Activated CD4-positive, alpha-beta T cell treated with anti-CD3 and anti-CD28 coated beads, Interleukin-2, amount 50 U/mL, for 4 hours (primary cell): ENCODE measurements at places on chromosomes 2 and 18.

- DNase-seq, result no peak
Observed at GRCh38 chr2:113980946-113981345, 91.1 kb downstream of the ACTR3 start.

DNA sequence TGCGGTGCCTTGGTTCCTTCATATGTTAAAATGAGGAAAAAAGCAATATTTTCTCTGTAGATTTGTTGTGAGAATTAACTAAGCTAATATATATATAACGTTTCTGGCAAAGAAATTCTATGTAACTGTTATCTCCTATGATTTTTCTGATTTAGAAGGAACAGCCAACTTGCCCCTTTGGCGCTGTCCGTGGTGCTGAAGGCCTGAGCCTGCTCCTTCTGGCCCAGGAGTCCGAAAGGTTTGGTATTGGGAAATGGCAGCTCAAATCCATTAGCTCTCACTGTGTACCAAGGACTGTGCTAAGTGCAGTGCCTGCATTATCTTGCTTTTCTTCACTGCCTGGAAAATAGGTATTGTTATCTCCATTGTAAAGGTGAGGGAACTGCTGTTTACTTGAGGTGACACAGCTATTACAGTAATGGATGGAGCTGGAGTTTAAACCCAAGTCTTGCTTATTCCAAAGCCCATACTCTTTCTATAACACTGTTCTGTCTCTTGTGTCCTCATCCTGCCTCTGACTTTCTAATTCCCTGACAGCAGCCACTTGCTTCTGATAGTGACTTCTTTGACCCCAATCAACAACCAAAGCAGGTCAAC is 52.2 kb downstream of the C1QL2 start:
- DNase-seq, result peak; percentile 7

GRCh38 chr18:34723143-34723542 is 13.0 kb downstream of the DTNA start:
- DNase-seq, result no peak

- DNase-seq, result no peak
Observed at GRCh38 chr2:223363085-223363484, 239.1 kb downstream of the SCG2 start.

GRCh38 chr2:233706720-233707119 is 6.0 kb upstream of the UGT1A5 start:
- DNase-seq, result no peak

DNA sequence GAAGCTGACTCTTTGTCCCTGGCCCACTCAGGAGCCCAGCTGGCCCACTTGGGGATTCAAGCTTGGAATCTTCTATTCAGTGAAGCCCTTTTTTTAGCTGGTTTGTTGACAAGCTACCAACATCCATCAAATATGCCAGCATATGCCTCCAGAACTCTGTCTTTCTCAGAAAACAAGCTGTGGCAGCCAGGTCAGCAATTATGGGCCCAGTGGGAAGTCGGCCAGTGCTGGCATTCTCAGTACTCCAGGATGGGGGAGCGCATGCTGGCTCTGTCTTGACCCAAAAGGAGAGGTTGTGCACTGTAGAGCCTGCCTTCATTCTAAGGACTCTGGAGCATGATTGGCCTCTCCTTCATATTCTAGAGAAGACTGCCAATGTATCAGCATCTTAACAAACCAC is 401.5 kb downstream of the CNTNAP5 start:
- no peak for DNase-seq

DNA sequence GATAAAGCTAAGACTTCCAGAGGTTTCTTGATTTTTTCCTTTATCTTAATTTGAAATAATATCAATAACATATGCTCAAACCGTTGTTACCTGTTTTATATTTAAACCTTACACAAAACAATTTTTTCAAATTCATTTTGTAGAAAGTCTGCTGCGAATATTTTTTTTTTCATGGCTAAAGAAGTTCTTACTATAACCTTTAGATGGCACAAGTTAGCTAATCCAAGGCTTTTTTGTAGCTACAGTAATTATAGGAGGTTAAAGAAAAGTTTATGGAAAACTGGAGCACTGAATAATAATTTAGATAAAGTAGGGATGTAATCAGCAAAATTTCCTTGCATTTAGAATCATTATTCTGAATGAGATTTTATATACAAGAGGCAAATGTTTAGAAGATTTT is 78.0 kb upstream of the PNPT1 start:
- no peak for DNase-seq

DNA sequence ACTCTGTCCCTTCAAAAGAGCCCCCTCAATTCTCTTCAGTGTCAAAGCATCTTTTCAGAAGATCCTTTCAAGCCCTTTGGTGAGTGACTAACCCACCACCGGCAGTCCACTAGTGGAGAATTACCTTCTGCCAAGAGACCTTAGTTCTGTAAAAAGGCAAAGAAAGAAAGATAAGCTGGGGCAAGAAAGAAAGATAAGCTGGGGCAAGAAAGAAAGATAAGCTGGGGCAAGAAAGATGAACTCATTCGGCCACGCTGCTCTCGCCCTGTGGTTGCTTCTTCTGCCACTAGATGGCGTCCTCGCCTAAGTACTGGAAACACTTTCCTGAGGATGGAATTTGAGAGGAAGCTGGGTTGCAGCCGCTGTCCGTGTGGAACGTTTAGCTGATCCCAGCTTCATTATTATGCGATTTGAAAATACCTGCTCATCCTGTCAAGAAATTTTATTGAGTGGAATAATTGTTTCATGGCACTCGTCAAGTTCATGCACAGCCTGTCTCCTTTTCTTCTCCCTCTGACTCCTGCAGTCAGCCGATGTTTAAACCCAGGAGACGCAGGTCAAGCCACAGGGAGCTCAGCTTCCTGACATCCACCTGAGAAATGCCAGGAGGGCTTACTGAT is 17.3 kb upstream of the ANXA4 start:
- peak; percentile 80 for DNase-seq

DNA sequence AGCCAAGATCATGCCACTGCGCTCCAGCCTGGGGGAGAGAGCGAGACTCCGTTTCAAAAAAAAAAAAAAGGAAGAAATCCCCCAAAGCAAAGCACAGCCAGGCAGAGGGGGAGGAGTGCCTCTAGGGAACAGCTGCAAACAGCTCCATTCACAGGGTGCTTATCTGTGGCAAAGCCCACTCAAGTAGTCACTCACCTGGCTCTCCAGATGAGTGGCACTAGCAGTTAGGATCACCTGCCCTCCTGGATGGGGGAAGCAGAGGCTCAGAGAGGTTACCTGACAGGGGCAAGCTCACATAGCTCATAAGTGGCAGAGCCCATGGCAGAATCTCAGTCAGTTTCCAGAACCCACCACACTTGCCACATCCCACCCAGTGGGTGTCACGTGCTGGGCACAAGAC is 30.3 kb downstream of the TFCP2L1 start:
- DNase-seq, result no peak

GRCh38 chr2:172478353-172478752 is 51.0 kb downstream of the ITGA6 start:
- DNase-seq, result no peak

DNA sequence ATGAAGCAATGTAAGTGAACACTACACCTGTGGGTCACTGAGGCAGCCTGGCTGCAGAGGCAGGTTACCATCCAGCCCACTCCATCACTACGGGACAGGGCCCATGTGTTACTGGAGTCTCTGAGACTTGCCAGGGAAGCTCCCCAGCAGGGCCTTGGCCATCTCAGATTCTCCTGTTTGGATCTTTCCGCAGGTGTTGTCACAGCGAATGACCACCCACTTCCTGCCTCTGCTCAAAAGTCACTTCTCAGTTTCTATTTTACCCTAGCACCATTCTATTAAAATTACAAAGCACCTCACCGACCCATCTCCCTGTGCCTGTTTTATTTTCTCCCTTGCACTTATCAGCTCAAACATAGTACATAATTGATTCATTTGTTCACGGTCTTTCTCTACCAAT is 34.5 kb upstream of the L3MBTL4 start:
- no peak for DNase-seq

GRCh38 chr18:61727241-61728193 is 165.3 kb downstream of the RNF152 start:
- DNase-seq, result no peak

- no peak for DNase-seq
Observed at GRCh38 chr18:55779691-55780585, 191.9 kb upstream of the TCF4 start.

- no peak for DNase-seq
Observed at GRCh38 chr2:113150258-113150601, 22.8 kb downstream of the IL1RN start.

- no peak for DNase-seq
Observed at GRCh38 chr18:79403723-79404566, 8.2 kb downstream of the NFATC1 start.

- no peak for DNase-seq
Observed at GRCh38 chr2:234378440-234378839, 118.4 kb downstream of the ARL4C start.

GRCh38 chr18:13336841-13337240 is 118.3 kb downstream of the LDLRAD4 start:
- no peak for DNase-seq

GRCh38 chr18:25066516-25066915 is 285.4 kb downstream of the ZNF521 start:
- no peak for DNase-seq

DNA sequence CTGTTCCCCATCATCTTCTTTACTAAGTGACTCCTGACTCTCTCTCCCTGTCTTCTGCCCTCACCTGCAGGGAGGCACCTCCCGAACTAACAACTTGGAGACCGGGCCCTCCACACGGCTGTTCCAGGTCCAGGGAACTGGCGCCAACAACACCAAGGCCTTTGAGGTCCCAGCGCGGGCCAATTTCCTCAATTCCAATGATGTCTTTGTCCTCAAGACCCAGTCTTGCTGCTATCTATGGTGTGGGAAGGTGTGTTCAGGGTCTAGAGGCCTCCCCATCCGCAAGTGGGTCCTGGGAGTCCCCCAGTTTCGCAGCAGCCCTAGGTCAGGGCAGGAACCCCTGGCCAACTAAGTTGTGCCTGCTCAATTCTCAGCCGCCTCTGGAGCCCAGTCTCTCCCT is 15.5 kb downstream of the VIL1 start:
- no peak for DNase-seq

DNA sequence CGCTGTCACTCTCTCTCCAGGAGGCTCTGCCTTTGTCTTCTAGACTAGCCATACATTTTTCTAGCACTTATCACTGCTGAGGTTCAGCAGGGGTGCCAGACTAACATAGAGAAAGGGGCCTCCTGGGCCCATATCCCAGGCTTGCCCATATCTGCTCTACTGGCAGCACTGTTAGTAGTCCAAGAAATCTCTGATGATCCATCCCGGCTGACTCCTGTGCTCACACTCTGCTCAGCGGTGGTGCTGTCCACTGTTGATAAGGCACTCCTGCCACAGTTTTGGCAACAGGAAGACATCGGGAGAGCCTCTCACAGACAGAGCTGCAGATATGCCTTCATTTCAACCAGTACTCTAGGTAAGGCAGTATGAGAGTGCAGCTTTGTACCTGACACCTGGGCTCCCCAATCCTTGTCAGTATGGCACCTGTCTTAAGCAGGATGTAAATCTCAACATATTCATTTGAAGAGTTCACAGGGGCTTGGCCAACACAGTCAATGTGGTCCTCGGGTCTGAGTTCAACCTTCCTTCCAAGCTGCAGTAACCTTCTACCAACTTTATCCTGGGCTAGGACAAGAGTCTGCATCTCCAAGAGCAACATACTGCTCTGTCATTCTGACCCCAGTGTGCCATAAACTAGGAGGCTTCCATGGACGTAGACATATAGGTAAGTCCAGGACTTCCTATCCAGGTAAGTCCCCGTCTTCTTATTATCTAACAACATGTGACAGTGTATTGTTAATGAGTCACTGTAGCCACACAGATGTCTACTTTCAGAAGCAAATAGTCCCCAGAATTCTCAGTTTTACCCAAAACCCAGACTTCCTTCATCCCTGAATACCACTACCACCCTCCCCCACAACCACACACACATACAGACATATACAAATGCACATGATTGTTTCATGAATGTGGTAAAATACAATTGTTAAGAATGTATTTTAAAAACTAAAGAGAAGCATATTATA is 16.2 kb downstream of the KLF7 start:
- no peak for DNase-seq
